Activated naive CD8-positive, alpha-beta T cell treated with anti-CD3 and anti-CD28 coated beads, Interleukin-2, amount 10 ng/mL, durations not matched to agents 7 days and 5 days (primary cell): ENCODE measurements at places on chromosomes 4 and X.
A peak's percentile ranks its signal among the peaks of the same experiment; 100 is the strongest.

GRCh38 chrX:153408221-153408721, 3.0 kb upstream of the ZFP92 start:
- peaks cover 7% of the 10 kb centered on the region for H3K4me1 ChIP-seq
- H3K4me3 ChIP-seq, result no peak overlapping the region
- no peak for DNase-seq
- H3K27ac ChIP-seq, result no peak overlapping the region
- peaks cover 9% of the 10 kb centered on the region for H3K27me3 ChIP-seq

- no peaks in the 10 kb centered on the region for H3K4me1 ChIP-seq
- H3K4me3 ChIP-seq, result no peak overlapping the region
- H3K27ac ChIP-seq, result no peak overlapping the region
- DNase-seq, result no peak
Observed at GRCh38 chr4:86564795-86565194, 29.3 kb upstream of the PTPN13 start.

DNA sequence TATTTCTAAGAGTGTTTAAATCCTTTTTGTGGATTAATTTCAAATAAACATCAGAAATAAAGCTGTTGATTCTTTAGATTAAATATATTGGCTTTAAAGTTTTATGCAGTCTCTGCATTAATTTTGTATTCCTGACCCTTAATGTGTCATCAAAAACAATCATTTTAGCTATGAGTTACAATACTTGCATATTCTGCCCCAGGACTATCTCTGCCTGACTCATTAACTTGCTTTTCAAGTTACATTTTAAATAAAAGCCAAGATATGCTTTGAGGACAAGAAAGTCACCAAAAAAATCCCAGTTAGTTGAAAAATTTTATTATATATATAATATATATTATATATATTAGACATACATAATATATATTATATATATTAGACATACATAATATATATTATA, 208.7 kb downstream of the ADGRL3 start:
- no peak overlapping the region for H3K27ac ChIP-seq
- H3K27me3 ChIP-seq, result no peaks in the 10 kb centered on the region
- no peaks in the 10 kb centered on the region for H3K4me1 ChIP-seq
- H3K4me3 ChIP-seq, result no peak overlapping the region
- H3K36me3 ChIP-seq, result no peaks in the 10 kb centered on the region

- no peaks in the 10 kb centered on the region for H3K4me1 ChIP-seq
- H3K27me3 ChIP-seq, result peaks cover 16% of the 10 kb centered on the region
- no peak for DNase-seq
- H3K36me3 ChIP-seq, result no peaks in the 10 kb centered on the region
- no peak within 1 kb of the TSS for H3K27ac ChIP-seq
Observed at GRCh38 chrX:115233497-115234455, at the start of gene LRCH2. Gene LRCH2, minus strand, starts transcription at chrX:115234096. Its CDS starts 55 bp downstream, at chrX:115234041.

- DNase-seq, result no peak
- no peaks in the 10 kb centered on the region for H3K36me3 ChIP-seq
- H3K4me1 ChIP-seq, result peaks cover 14% of the 10 kb centered on the region
- no peak overlapping the region for H3K4me3 ChIP-seq
Observed at GRCh38 chr4:48331577-48332330, 9.6 kb upstream of the SLAIN2 start.

DNA sequence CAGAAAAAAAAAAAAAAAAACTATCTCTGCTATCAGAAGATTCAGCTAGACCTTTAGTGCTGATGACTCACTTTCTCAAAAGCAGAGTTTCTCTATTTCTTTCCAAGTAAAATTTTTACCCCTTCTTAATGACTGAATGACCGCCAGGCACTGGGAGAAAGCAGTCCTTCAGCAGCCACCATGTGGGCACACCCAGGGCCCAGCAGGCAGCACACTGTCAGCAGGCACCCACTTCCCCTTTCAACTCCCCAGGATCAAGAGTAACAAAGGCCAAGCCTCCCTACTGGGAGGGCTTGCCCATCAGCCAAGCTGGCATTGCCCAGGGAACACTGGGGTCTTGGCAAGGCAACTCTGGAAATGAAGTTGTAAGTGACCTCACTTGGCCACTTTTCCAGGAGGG, 201.9 kb upstream of the MAMLD1 start:
- no peak for DNase-seq
- H3K36me3 ChIP-seq, result no peaks in the 10 kb centered on the region
- H3K4me1 ChIP-seq, result no peaks in the 10 kb centered on the region
- H3K27me3 ChIP-seq, result no peaks in the 10 kb centered on the region

- H3K4me3 ChIP-seq, result no peak overlapping the region
- H3K27me3 ChIP-seq, result no peaks in the 10 kb centered on the region
- H3K4me1 ChIP-seq, result no peaks in the 10 kb centered on the region
- H3K27ac ChIP-seq, result no peak overlapping the region
- DNase-seq, result no peak
- peaks cover 19% of the 10 kb centered on the region for H3K36me3 ChIP-seq
Observed at GRCh38 chr4:173273941-173274340, 60.2 kb downstream of the HMGB2 start.

DNA sequence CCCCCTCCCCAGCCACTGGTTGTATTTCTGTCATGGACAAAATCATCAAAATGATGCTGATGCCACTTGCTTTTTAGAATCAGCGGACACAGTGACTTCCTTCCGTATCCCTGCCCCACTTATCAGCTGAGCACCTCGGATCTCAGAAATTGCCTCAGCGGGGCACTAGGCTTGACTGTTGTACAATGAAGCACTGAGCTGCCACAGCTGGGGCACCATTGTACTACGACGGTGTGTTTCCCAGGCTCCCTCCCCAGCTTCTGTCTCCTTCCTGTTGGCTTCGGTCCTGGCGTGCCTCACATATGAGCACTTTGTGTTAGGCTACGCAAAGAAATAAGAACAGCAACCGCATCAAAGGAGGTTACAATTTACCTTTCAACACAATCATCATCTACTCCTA, 82.4 kb downstream of the F11 start:
- H3K4me3 ChIP-seq, result no peak overlapping the region
- no peaks in the 10 kb centered on the region for H3K4me1 ChIP-seq
- no peaks in the 10 kb centered on the region for H3K36me3 ChIP-seq
- no peak overlapping the region for H3K27ac ChIP-seq
- no peak for DNase-seq

GRCh38 chr4:15717657-15718416, 15.0 kb downstream of the BST1 start:
- H3K27me3 ChIP-seq, result peaks cover 2% of the 10 kb centered on the region
- no peak overlapping the region for H3K27ac ChIP-seq
- H3K36me3 ChIP-seq, result no peaks in the 10 kb centered on the region
- H3K4me1 ChIP-seq, result no peaks in the 10 kb centered on the region
- no peak overlapping the region for H3K4me3 ChIP-seq

GRCh38 chr4:88908003-88908402, 149.0 kb downstream of the FAM13A start:
- DNase-seq, result no peak
- no peak overlapping the region for H3K4me3 ChIP-seq
- H3K4me1 ChIP-seq, result no peaks in the 10 kb centered on the region
- H3K27me3 ChIP-seq, result no peaks in the 10 kb centered on the region
- no peaks in the 10 kb centered on the region for H3K36me3 ChIP-seq

DNA sequence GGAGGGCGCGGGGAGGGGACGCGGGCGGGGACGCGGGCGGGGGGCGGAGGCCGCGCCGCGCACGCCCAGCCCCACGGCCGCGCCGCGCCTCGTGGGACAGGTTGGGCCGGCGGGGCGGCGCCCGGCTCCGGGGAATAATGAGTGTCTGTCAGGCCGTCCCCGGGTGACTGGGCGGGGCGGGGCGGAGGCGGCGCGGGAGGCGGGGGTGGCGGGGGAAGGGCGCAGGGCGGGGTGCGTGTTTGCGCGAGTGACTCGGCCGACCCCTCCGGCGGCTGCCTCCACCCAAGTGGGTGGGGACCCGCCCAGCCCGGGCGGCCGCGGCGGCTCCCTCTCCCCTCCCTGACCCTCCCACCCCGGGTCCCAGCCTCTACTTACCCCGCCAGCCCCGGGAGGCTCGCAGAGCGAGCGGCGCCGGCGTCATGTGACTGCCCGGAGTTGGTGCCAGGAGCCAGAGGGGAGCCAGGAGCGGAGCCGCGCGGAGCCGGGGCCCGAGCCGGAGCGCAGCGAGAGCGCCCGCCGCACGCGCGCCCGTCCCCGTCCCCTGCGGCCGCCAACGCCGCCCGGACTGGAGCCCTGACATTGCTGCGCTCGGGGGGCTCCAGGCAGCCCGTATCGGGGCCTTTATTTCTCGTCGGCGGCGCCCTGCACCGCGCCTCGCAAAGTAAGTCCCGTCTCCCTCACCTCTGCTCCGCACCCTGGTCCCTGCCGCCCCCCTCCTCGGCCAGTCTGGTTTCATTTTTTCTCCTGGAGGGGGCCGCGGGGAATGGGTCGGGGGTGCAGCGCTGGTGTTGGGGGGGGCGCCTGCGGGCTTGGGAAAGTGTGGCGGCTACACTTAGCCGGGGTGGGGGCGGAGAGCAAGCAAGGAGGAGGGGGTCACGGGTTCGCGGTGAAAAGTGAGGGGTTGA, at the start of gene KLF3:
TSS of gene KLF3 (plus strand) at position 399 of the 905 bp plus-strand sequence. CDS start 16,427 bp downstream, outside the sequence.
- peak; percentile 91 for DNase-seq
- H3K4me1 ChIP-seq, result peaks cover 45% of the 10 kb centered on the region
- H3K27me3 ChIP-seq, result no peaks in the 10 kb centered on the region
- peak within 1 kb of the TSS; percentile 89 for H3K4me3 ChIP-seq
- H3K27ac ChIP-seq, result peak within 1 kb of the TSS; percentile 89
- H3K36me3 ChIP-seq, result peaks cover 7% of the 10 kb centered on the region

GRCh38 chr4:25856756-25857155, 6.0 kb downstream of the SEL1L3 start:
- peaks cover 15% of the 10 kb centered on the region for H3K36me3 ChIP-seq
- H3K27ac ChIP-seq, result no peak overlapping the region
- peaks cover 64% of the 10 kb centered on the region for H3K4me1 ChIP-seq
- no peak overlapping the region for H3K4me3 ChIP-seq

DNA sequence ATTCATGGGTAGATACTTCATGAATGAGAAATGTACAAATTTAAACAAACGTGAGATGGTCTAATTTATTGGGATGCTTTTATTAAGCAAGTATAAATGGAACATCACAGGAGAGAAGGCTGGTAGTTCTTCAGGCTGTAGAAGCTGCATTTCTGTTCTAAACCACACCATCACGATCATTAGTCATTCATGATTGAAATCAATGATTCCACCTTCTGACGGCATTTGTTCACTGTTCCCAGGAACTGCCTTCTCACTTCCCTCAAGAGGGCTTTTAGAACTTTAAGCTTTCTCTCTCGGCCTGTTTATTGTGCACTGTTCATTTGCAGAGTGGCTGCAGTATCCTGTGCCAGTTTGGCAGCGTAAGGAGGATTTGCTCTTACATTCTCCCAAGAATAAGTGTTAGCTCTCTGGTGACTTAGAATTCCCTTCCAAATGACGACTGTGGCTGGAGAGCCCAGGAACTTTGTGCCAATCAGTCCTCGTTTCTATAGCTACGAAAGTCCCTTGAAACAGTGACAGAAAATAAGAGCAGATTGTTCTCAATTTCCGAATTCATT, 54.7 kb downstream of the MFAP3L start:
- no peak overlapping the region for H3K27ac ChIP-seq
- H3K4me1 ChIP-seq, result no peaks in the 10 kb centered on the region
- no peaks in the 10 kb centered on the region for H3K27me3 ChIP-seq
- no peak for DNase-seq

DNA sequence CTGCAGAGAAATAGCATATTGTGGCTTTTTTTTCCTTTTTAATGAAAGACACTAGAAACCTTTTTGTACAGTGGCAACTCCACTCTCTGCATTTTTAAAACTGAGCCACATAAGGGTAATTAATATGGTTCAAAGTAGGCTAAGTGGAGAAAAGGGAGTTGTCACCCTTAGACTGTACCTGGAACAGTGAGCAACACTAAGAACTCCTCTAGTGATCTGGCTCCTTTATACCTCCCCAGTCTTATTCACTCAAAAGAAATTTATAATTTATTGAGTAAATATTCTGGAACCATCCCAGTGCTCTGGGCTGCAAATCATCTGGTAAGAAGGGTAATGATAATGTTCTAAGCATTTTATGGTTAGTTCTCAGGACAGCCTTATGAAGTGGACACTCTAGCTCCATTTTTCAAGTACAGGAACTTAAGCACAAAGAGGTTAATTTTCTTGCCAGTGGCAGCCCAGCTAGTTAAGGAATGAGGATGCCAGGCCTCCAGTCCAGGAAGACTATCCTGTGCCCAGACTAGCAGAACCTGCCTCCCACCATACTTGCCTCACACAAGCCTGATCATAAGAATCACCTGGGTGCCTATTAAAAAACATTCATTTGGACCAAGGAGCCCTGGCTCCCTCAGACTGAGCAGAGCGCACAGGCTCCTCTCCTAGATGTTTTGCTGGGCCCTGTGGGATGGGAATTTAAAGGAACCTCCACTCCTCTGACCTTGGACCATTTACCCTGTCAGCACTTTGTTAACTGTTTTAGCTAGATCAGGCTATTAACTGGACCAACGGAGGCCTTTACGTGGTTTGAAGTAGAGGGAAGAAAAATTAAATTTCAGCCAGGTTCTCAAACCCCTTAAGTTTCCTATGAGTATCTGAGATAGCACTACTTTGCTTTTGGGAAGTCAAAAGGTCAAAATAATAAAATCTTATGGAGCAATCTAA, 102.6 kb downstream of the PDE5A start:
- peaks cover 2% of the 10 kb centered on the region for H3K27me3 ChIP-seq
- no peak overlapping the region for H3K4me3 ChIP-seq
- DNase-seq, result no peak
- no peak overlapping the region for H3K27ac ChIP-seq
- H3K4me1 ChIP-seq, result no peaks in the 10 kb centered on the region

- no peak within 1 kb of the TSS for H3K4me3 ChIP-seq
- DNase-seq, result no peak
- H3K27me3 ChIP-seq, result peaks cover 4% of the 10 kb centered on the region
- no peaks in the 10 kb centered on the region for H3K36me3 ChIP-seq
- no peaks in the 10 kb centered on the region for H3K4me1 ChIP-seq
Observed at GRCh38 chrX:68647156-68647957, at the start of gene STARD8. Gene STARD8, plus strand, starts transcription at chrX:68647666. Its CDS starts 217 bp downstream, at chrX:68647883.

- H3K4me3 ChIP-seq, result peak overlapping the region; percentile 72
- peaks cover 7% of the 10 kb centered on the region for H3K36me3 ChIP-seq
- H3K27me3 ChIP-seq, result peaks cover 47% of the 10 kb centered on the region
- peaks cover 4% of the 10 kb centered on the region for H3K4me1 ChIP-seq
- no peak for DNase-seq
- peak overlapping the region; percentile 30 for H3K27ac ChIP-seq
Observed at GRCh38 chr4:40750461-40751258, 905 bp downstream of the NSUN7 start.

DNA sequence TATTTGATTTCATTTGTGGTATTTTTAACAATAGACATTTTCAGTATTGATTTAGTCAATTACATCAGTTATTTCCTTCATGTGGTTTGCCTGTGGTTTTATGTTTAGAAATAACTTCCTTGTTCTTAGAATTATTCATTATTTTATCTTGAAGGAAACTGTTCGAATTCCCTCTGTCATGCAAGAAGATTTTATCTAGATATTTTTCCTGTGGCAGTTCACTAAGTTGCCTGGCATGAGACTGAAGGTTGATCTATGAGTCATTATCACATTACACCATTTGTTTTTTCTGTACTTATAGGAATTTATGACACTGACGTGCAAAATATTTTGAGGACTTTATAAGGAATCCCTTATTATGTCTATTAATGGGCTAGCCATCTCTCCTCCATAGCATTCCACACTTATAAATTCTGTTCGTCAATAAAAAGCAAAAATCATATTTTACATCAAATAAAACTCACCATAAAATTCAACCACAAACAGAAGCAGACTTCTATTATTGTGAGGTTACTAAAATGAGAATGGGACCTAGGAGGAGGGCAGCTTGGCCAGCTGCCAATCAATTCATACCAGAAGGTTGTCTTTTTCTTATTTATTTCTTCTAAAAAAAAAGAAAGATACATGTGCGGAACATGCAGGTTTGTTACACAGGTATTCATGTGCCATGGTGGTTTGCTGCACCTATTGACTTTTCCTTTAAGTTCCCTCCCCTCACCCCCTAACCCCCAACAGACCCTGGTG, 179.0 kb downstream of the KCNIP4 start:
- peaks cover 4% of the 10 kb centered on the region for H3K27me3 ChIP-seq
- H3K36me3 ChIP-seq, result no peaks in the 10 kb centered on the region
- DNase-seq, result no peak
- no peak overlapping the region for H3K27ac ChIP-seq
- peaks cover 5% of the 10 kb centered on the region for H3K4me1 ChIP-seq
- H3K4me3 ChIP-seq, result no peak overlapping the region
